ENCODE measurements at places on chromosomes 13 and 19.

- DNase-seq = no peak
Measured at GRCh38 chr13:31761951-31762350, 22.6 kb downstream of the RXFP2 start.

DNA sequence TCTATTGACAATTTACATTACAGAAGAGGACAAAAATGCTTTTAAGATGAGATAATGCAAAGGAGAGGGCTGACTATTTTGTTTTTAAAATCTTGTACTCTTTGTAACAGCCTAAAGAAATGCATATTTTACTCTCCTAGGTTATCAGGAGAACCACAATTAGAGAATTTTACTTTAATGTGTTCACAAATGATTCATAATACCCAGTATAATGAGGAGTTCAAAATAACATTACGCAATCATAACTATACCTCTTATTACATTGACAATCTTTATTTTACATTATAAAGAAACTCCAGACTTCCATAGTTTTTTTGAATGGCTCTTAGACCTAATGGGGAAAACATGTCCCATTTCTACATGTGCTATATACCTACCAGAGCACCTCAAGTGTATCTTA lies 1089.7 kb downstream of the PCDH17 start:
- no peak for DNase-seq

- no peak for DNase-seq
Measured at GRCh38 chr13:101452519-101453485, at the start of gene ITGBL1. TSS of gene ITGBL1 (plus strand) at chr13:101452675. CDS start at chr13:101452834, 159 bp downstream.

DNA sequence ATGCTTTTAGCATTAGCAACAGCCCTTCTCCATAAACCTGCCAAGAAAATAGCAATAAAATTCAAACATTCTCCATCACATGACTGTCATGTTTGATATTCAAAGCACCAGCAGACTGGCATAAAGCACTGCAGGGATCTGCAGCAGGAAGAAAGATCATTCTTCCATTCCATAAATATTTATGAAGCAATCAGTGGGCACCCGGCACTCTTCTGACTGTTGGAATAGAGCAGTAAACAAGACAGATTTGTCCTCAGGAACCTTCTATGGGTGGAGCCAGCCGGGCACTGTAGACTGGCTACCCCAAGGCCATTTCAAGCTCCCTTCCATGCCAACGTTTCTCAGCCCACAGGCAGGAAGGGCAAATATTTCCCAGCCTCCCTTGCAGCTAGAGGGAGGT lies 25.5 kb downstream of the PLA2G4C start:
- no peak for DNase-seq

- DNase-seq = no peak
Measured at GRCh38 chr13:44229371-44230030, 144.1 kb upstream of the SERP2 start.

DNA sequence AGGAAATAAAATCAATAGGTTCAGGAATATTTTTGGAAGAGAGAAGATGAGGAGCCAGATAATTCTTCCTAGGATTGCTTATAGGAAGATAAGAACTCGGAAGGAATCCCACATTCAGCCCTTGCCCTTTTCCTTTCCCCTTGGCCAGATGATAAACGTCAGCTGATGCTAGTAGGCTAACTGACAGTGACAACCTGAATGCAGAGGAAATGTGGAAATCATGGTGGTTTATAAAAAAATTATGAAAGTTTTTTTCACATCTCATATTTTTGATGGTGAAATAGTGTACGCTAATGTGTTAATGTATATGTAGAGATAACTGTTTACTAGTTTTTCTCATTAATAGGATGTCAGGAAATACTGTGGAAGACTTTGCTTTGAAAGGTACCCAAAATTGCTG lies 56.9 kb downstream of the EDNRB start:
- DNase-seq = no peak

- DNase-seq = no peak
Measured at GRCh38 chr19:55036058-55036457, 2.0 kb downstream of the GP6 start.

DNA sequence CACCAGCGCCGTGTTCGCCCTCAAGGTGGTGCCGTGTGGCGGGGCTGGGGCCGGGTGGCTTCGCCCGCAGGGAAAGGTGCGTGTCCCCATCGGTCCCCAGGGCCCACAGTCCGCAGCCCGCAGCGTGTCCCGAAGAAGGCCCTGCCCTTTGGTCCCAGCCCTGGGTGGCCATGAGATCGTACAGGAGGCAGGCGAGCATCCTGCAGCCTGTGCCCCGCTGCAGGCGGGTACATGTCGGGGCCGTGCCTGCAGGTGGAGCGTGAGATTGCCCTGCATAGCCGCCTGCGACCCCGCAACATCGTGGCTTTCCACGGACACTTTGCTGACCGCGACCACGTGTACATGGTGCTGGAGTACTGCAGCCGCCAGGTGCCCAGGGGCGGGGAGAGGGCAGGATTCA lies 1.5 kb downstream of the PLK5 start:
- DNase-seq = no peak

GRCh38 chr13:114146629-114147028 lies 14.2 kb upstream of the RASA3 start:
- DNase-seq = no peak

- no peak for DNase-seq
Measured at GRCh38 chr13:29501674-29502073, 93.8 kb downstream of the SLC7A1 start.

DNA sequence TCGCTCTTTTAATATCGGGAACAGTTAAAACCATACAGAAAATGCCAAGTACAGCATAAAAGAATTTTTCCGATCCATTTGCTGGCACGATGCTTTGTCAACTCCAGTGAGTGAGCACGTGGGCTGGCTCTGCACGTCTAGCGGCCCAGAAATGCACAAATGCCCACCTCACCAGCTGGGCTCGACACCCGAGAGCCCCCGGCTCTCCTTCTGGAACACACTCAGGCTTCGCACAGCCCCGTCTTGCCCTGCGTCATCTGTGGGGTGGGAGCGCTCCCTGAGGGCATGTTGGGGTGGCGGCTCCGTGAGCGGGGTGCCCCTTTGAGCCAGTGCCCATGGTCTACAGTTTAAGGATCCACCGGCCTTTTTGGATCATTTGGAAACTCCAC lies 24.5 kb downstream of the ATP4B start:
- DNase-seq = no peak

- no peak for DNase-seq
Measured at GRCh38 chr13:109778102-109778542, 8.3 kb downstream of the IRS2 start.

GRCh38 chr13:109376936-109377335 lies 409.4 kb downstream of the IRS2 start:
- DNase-seq = no peak

DNA sequence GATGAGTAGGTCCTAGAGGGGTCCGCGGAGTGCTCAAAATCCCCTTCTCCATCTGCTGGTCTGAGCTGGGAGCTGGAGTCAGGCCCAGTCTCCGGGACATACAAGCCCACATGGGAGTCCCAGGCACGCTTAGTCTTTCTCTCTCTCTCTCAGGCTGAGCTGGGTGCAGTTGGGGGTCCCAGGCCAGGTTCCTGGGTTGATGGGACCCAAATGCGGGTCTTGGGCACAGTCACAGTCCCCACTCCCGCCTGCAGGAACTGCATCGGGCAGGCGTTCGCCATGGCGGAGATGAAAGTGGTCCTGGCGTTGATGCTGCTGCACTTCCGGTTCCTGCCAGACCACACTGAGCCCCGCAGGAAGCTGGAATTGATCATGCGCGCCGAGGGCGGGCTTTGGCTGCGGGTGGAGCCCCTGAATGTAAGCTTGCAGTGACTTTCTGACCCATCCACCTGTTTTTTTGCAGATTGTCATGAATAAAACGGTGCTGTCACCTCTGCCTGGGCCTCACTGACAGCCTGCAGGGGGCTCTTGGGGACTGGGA lies 23.8 kb downstream of the CYP4F12 start:
- DNase-seq = no peak

DNA sequence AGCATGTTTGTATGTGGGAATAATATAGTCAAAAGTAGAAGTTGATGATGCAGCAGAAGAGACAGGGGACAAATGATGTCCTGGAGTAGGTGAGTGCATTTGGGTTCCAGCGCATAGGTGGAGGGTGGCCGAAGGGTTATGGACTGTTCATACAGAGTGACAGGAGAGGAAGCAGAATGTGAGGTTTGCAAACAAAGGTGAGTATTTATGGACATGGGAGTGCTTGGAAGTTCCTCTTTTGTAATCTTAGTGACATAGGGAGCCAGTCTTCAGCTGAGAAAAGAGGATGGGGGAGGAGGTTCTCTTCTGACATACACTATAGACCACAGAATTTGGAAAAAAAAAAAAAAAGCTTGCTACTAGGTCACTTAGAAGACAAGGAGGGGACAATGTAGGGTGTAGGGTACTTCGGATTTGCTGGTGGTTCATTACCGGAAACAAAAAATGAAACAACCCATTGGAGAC lies 331.6 kb downstream of the DLEU7 start:
- no peak for DNase-seq

- DNase-seq = no peak
Measured at GRCh38 chr13:114256547-114256946, 21.9 kb downstream of the CDC16 start.

GRCh38 chr19:5115771-5116202 lies 146.9 kb downstream of the KDM4B start:
- DNase-seq = no peak

DNA sequence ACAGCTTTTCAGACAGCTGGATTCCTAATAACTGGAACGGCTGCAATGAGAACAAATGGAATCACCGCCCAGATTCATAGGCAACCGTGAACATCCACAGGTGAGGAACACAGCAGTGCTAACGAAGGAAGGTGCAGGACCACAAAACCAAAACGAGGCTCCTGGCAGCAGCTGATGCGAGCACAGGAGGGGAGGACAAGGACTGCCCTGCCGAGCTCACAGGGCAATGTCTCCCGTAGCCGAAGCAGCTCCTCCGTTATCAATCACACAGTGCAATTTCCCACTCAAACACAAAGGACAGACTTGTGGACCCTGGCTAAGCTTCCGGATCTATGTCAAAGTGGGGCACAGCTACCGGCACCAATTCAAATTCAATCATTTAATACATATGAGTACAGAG lies 70.6 kb downstream of the STK24 start:
- no peak for DNase-seq

DNA sequence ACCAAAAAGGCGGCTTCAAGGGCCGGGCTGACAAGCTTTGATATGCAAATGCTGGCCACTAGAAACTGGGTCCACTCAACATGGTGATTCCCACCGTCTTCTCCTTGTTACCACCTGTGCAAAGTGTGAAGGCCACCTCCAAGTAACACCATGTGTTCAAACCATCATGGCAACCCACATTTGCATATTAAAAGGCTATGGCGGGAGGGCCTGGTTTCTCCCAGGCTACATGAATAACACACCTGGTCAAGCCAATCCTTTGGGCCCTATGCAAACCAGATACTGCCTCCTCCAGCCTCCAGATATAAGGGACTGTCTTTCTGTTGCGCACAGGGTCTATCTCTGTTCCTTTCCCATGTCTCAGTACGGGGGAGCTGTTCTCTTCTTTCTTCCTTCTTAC lies 36.6 kb upstream of the ZSCAN5A start:
- DNase-seq = no peak

GRCh38 chr19:55676383-55676782 lies 1.4 kb downstream of the EPN1 start:
- DNase-seq = no peak

DNA sequence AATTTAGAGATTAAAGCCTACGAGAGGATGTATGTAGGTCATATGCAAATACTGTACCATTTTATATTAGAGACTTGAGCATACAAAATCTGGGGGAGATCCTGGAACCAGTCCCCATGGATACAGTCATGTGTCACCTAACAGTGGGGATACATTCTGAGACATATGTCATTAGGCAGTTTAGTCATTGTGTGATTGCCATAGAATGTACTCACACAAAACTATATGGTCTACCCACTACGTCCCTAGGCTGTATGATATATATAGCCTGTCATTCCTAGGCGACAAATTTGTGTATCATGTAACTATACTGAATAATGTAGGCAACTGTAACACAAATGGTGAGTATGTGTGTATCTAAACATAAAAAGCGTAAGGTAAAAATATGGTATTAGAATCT lies 62.8 kb downstream of the WDFY2 start:
- no peak for DNase-seq

DNA sequence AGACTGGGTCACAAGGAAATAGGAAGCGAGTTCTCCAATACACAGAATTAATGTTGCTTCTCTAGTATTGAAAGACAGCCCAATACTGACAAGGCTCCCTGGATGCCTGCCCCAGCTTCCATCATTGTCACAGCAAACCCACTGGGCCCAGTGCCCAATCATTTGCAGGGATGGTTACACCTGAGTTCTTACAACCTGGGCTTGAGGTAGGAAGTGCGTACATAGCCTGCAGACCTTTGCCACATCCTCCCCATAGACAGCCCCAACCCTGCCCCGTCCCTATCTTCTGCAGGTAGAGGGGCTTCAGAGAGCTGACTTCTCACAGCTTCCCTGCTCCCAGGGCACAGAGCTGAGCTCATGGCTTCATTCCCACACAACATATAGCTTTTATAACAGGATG lies 108.1 kb upstream of the UBL3 start:
- DNase-seq = no peak

GRCh38 chr13:21676611-21677021 lies 5.7 kb downstream of the FGF9 start:
- DNase-seq = no peak

GRCh38 chr13:108214441-108215271 lies 680 bp downstream of the LIG4 start:
- no peak for DNase-seq

GRCh38 chr13:76383676-76384461 lies 502.3 kb downstream of the KCTD12 start:
- DNase-seq = no peak

- no peak for DNase-seq
Measured at GRCh38 chr13:29852472-29853054, 2.1 kb upstream of the UBL3 start.

DNA sequence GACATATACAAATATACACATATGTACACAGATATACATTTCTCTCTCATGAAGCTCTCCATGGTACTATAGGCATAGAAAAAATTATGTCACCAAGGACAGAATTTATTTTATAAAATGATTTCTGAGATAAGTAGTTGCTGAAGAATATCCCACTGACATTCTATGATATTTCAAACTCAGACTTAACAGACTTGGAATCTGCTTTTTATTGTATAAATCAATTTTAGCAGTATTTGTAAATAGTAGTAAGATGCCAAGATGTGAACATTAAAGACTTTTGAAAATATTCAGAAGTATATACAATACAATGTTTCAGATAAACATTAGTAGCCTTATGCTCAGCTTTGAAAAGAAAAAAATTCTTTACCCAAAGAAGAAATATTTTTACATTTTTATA lies 107.4 kb upstream of the ARGLU1 start:
- no peak for DNase-seq

All from stimulated activated CD4-positive, alpha-beta T cell treated with anti-CD3 and anti-CD28 coated beads, Interleukin-4, amount 100 ng/mL, for 48 hours (primary cell).